HFFc6 (cell line): ENCODE measurements at places on chromosomes 1 and 21.

GRCh38 chr1:185075476-185075875 lies 30.1 kb downstream of the RNF2 start:
- no peak for DNase-seq

- peak; percentile 44 for DNase-seq
Observed at GRCh38 chr1:55129194-55129728, 85.9 kb downstream of the USP24 start.

DNA sequence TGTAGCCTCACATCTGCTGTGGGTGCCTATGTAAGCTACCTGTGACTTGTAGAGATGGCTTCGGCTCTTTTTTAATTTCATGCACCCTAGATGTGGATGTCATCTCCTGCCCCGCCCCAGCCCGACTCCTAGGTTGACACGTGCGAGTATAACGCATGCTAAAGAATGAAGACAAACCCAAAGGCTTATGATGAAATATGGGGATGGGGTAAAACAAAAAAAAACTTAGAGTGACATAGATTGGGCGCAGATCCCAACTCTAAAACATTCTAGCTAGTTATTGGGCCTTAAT lies 613 bp upstream of the ERO1B start:
- peak; percentile 0 for DNase-seq

DNA sequence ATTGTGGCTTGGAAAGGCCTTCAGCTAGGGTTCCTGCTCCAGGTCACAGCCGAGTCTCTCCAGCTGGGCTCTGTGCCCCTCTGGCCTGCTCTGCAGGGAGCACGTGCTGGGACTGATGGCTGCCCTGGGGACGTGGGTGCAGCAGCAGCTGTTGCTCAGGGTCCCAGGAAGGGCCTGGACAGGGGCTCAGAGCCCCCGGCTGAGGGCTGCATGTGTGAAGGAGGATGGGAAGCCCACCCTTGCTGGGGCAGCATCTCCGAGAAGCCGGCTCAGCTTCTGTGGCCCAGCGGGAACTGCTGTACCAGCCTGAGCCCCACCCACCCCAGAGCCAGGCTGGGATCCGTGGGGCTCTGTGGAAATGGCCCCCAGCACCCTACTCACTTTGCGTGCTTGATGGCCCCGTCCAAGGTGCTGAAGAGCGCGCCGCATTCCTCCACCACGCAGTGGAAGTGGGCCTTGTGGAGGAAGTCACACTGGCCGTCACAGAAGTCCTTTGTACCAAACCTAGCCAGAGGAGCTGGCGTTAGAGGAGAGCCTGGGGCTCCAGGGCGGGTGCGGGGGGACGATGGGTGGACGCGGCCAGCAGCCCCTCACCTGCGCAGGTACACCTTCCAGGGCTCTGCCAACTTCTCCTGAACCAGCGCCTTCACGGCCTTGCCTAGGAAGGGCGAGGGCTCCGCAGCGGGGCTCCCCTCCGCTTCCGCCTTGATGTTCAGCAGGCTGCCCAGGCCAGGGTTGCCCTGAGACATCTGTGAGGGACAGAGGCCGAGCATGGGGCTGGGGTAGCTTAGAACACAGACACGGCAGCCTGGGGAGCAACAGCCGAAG lies 147.5 kb downstream of the CASZ1 start:
- DNase-seq, result no peak

DNA sequence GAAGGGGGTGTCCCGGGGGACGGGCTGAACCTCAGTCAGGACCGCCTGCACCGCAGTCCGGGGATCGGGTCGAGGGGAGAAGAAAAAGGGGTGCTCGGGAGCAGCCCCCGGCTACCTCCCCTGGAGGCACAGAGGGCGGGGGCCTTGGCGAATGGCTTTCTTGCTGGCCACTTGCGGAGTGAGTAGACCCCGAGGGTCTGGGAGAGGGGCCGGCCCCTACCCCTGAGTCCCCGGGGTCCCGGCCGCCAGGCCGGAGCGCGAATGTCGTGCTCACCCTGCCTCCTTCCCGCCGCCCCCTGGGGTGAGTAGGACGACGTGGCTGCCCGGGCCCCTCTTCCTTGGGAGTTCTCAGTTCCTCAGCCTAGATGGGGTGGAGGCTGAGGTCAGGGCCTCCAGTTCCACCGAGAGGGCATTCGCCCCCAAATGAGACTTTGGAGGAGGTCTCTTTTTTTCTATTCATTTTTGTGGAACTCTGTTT lies 113.0 kb downstream of the OSBPL9 start:
- no peak for DNase-seq
